ENCODE measurements at places on chromosomes 5 and 9.
A peak's percentile ranks its signal among the peaks of the same experiment; 100 is the strongest.

- DNase-seq = peak; percentile 90
Observed at GRCh38 chr5:77990020-77990419, 213.9 kb upstream of the TBCA start.

GRCh38 chr9:87713278-87713987 is 12.5 kb upstream of the CTSL start:
- peak; percentile 81 for DNase-seq

DNA sequence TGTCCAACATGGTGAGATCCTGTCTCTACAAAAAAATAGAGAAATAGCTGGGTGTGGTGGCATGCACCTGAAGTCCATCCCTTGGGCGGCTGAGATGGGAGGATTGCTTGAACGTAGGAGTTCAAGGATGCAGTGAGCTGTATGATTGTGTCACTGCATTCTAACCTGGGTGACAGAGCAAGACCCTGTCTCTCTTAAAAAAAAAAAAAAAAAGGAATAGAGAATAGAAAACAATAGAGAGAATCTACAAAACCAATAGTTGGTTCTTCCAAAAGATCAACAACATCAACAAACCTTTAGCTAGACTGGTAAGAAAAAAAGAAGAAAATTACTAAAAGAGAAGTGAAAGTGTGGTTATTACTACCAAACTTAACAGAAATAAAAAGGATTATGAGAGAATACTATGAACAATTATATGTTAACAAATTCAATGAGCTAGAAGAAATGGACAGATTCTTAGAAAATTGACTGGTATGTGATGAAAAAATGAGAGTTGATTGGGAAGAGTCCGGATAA is 8.1 kb upstream of the SLC38A9 start:
- no peak for DNase-seq

DNA sequence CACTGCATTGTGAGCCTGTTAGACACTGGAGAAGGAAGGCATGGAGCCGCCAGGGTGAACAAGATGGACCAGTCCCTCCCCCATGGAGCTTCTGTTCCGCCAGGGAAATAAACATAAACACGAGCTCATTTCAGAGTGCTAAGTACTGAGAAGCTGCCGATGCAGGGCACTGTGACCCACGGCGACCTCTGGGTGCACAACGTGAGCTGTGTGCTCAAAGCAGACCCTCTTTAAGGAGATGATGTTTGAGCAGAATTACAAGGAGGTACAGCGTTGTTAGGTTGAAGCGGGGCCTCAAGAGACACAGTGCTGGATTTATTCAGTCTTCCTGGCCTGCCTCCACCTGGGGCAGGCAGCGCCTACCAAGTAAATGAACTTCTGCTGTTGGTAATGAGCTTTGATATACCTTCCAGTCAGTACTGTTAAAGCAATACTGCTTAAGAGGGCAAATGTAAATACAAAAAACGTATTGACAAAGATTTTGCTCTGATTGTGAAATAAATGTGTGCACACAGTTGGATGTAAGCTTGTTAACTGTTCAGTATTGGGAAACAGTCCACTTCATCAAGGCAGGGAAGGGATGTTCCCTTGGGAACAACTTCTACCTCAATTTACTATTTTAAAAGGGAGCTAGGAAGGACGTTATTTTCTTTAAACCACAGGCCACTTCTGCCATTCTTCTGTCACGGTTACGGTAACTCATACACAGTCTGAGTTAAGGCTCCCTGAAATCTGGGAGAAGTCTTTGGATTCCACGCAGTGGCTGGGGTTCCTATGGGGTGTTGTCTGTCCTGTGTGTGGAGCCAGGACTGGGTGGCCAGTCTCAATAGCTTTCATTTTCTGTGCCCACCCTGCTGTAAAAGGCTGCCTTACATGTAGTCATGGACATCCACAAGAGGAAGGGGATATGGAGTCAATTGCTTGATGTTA is 48.9 kb upstream of the DMRT1 start:
- DNase-seq = no peak

DNA sequence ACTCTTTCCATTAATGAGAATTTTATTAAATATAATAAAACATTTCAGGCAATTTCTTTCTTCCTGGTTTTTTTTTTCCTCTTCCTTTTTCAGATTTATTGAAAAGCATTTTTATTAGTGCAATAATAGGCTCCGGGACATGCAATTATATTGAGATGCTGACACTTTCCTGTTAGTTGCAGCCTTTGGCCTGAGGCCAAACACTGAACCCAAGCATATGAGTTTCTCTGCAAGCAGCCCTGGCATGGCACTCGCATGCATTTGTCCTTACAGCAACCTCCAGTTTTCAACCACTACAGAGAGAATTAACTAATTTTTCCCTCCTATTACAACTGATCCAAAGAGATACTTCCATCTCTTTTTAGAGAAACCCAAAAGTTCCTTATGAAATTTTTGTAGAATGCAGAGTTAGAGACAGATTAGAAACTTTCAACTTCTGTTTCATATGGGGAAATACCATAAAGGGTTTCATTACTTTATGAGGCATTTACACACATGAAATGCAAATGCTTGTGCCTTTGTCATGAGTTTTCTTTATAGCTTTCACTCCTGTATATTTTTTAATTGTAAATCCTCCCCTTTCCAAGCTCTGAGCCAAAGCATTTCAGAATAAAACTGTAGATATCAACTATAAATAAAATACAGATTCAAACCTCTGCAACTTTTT is 183.0 kb downstream of the CETN3 start:
- DNase-seq = no peak

GRCh38 chr9:7549249-7549648 is 250.3 kb downstream of the DMAC1 start:
- DNase-seq = peak; percentile 90

- no peak for DNase-seq
Observed at GRCh38 chr5:41345295-41345694, 132.0 kb upstream of the C6 start.

- no peak for DNase-seq
Observed at GRCh38 chr9:29564564-29564963, 1991.3 kb upstream of the C9orf72 start.

DNA sequence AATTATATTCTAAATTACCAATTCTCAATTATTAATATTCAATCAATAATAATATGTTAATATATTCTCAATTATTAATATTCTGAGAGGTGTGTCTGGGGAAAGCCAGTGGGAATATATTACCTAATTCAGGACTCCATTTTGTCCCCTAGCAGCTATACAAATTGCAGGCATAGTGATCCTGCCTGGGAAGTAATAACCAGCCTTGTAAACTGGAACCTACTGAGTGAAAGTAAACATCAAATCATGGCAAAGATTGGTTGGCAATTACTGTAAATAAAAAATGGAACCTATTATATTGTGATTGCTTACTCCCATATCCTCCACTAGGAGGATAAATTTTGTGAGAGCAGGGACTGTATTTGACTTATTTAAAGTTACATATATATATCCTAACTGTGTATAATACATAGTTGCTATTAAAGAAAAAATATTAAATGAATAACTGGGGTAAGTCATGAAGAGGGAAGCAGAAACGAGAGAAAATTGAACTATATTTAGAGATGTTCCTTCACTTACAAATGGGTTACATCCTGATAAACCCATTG is 150.5 kb upstream of the ELL2 start:
- DNase-seq = no peak

DNA sequence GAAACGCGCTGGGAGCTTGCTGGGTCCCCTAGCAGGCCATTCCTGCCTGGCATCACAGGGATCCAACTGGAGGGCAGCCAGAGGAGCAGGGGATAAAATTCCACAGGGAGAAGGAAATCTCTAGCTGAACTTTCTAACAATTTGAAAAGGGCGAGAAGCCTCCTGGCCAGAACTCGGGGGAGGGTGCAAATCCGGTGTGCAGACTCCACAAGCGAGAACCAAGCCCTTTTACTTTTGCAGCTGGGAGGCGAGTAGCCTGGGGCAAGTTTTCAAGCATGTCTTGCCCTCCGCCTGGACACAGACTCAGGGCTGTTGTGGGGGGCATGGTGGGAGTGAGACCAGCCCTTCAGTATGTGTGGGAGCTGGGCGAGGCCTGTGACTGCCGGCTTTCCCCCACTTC is 14.3 kb upstream of the POU5F2 start:
- DNase-seq = no peak

GRCh38 chr5:111243318-111243717 is 19.1 kb downstream of the CAMK4 start:
- no peak for DNase-seq

DNA sequence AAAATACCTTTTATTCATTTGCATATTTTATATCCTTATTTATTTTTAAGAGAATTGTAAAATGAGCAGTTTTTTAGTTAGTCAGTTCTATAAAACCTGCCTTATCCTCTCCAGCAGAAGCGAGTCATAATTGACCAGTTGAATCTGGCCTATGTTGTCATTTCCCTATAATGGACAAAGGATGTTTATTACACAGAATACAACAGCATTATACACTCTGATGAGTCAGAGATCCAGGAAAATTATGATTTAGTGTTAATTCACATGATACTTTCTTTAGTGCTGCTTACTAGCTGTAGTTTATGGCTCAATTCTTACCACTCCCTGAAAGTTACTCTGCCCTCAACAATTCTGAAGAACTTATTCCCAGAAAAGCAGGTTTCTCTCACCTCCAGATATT is 26.8 kb upstream of the LURAP1L start:
- no peak for DNase-seq

GRCh38 chr5:119396030-119396664 is 40.3 kb downstream of the TNFAIP8 start:
- DNase-seq = no peak

GRCh38 chr5:53133020-53133419 is 23.5 kb upstream of the MOCS2 start:
- DNase-seq = no peak

GRCh38 chr5:175887463-175887862 is 16.1 kb downstream of the CPLX2 start:
- no peak for DNase-seq

DNA sequence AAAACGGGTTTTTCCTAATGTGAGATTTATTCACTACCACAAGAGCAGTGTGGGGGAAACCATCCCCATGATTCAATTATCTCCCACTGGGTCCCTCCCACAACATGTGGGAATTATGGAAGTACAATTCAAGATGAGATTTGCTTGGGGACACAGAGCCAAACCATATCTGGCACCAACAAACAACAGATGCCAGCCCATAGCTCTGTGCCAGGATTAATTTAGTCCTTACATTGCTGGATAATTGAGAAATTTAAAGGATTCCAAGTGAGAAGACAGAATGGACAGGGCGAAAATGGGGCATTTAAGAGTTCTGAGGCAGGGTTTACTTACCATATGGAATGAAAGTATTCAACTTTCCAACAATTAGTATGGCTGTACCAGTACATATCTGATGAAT is 30.8 kb upstream of the DNAH5 start:
- DNase-seq = no peak

DNA sequence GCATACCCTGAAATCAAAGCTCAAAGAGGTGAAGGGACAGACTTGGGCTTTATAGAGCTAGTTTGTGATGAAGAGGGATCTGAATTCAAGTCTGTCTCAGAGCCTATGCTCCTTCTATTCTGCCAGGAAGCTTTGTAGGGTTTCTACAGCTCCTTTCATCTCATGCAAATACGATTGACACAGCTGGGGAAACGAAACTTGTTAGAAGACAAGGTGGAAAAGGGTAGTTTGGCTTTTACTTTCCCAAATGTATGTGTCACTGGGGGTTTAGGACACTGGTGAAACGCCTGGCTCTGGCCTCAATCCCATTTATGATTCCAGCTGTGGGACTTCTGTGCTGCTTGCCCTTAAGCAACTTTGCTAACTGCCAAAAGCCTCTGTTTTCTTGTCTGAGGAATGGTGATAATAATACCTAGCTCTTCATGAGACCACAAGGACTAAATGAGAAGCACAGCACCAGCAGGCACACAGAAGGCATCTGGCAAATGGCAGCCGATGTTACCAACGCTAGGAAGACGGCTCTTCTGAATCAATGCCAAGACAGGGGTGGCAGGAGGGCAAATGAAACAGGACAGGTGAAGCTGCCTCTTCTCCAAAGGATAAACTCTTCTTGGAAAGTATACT is 70.3 kb upstream of the EQTN start:
- DNase-seq = no peak

- DNase-seq = peak; percentile 80
Observed at GRCh38 chr5:168670881-168671575, 91.9 kb upstream of the PANK3 start.

GRCh38 chr9:95516734-95517558 is at the start of gene PTCH1:
Gene PTCH1, minus strand, starts transcription at chr9:95516971.
- DNase-seq = peak; percentile 77

DNA sequence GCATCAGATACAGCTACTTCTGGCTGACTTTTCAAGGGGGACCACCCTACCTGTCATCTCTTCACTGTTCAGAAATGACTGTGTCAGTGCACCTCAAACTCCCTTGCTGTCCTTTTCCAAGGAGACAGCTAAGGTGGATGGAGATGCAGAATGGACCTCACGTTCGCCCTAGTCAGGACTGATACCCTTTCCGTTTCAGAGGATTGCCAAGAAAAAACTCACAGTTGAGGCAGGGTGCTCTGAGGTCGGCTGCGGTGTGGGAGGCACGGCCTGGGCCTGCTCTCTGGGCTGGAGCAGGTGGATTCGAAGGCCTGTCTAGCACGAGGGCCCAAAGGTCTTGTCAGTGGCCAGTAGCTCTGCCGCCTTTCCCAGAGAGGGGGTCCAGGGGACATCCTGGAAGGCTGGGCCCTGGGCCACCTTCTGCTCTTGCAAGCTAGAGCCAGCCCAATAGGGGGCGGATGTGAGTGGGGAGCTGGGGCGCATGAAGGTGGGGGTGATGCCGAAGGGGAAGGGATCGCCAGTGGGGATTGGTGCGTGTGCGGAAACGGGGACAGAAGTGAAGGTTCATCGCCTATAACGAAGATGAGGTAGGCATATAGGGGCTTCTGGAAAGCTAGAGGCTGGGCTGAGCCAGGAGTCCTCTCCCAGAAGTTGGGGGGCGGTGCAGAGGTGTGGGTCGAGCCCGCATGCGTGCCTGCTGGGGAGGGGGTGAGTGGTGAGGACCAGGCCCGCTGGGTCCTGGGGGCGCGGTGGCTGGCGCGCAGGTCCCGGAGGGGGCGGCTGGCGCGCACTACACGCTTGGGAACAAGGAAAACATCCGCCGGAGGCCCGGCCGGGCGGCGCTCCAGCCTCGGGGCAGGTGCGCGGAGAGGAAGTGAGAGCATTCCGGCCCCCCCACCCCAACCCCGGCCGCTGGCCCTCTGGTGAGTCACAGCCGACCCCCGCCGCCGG is 2.5 kb upstream of the MSMP start:
- peak; percentile 86 for DNase-seq

- DNase-seq = no peak
Observed at GRCh38 chr5:34450338-34450737, 205.8 kb upstream of the RAI14 start.

GRCh38 chr9:21677834-21678233 is 124.6 kb upstream of the MTAP start:
- DNase-seq = no peak

- DNase-seq = no peak
Observed at GRCh38 chr9:15505921-15506320, 4.8 kb downstream of the PSIP1 start.

- no peak for DNase-seq
Observed at GRCh38 chr9:26754509-26755164, 138.0 kb downstream of the CAAP1 start.

Measured in islet precursor cell (in vitro differentiated cells).